ENCODE measurements at places on chromosomes 12 and 14.

- no peak for DNase-seq
These were observed 1.5 kb downstream of the FKBP4 start for GRCh38 chr12:2796187-2796666.

GRCh38 chr12:51527966-51528365, 63.1 kb upstream of the SCN8A start:
- DNase-seq: no peak

GRCh38 chr14:106210650-106211049, 684.3 kb downstream of the TMEM121 start:
- no peak for DNase-seq

GRCh38 chr12:18998343-18999261, 130.9 kb upstream of the PLEKHA5 start:
- DNase-seq: no peak

GRCh38 chr12:93990832-93991803, 157.3 kb upstream of the PLXNC1 start:
- peak; percentile 12 for DNase-seq

DNA sequence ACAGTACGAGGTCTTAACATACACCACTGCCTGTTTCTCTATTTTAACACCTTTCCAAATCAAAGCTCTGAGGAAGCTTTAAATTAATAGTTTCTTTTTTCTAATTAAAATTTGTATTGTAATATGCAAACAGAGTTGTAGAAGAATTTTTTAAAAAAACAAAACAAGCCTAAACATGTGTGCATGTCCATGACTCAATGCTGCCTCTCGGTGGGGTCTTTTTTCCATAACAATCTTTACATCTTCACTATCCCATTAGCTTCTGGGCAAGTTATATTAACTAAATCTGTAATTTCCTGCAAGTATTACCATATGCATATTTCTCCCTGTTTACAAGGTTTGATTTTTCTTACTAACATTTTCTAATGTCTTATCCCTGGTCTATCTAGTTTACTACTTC, 143.9 kb upstream of the NAV3 start:
- DNase-seq: no peak

- DNase-seq: no peak
These were observed 255.3 kb downstream of the BMP4 start for GRCh38 chr14:53701108-53701875.

GRCh38 chr12:43289426-43289801, 262.6 kb downstream of the ADAMTS20 start:
- no peak for DNase-seq
